ENCODE measurements at places on chromosomes 16 and 17.

- no peak for DNase-seq
These were observed 3.2 kb upstream of the ZNF688 start for GRCh38 chr16:30574678-30575077.

GRCh38 chr16:86854058-86854621 is 275.8 kb downstream of the FOXL1 start:
- DNase-seq, result peak; percentile 83

- DNase-seq, result no peak
These were observed 62.9 kb upstream of the ATF7IP2 start for GRCh38 chr16:10322723-10323527.

DNA sequence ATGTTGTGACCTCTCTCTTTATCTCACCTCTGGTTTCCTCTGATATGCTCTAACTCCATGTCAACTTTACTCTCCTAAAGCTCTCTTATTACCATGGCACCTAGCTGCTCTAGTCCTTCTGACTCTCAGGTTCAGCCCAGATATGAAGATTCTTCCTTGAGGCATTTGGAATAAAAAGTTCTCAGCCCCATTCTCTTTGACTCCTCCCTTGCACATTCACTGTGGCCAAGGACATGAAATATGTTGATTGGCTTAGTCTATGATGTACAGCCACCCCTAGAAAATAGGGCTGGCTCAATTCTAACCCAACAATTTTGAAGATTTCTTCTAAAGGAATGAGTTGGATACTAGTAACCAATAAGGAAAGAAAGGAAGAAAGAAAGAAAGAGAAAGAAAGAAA is 20.8 kb upstream of the GAS7 start:
- no peak for DNase-seq

GRCh38 chr17:51527225-51527982 is 267.1 kb downstream of the UTP18 start:
- DNase-seq, result no peak

DNA sequence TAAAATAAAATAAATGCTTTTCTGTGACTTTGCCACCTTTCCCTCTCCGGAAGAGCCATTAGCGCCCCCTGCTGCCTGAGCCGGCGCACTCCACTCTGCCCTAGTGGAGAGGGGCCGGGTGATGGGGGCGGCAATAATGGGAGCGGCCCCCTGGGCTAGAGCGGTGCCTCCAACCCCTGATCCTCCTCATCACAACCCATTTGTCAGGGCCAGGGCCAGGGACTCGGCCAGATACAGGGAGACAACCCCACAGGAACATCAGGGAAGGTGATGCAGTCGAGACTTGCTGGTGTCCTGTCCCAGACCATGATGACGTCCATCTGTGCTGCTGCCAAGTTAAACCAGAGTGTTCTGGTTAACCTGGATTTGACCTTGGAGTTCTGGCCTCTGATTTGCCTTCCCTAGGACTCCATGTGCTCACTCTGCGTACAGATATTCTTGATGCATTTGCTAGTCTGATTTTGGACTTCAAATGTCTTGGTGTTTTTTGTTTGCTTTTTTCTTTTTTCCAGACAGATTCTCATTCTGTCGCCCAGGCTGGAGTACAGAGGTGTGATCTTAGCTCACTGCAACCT is 46.1 kb upstream of the BPTF start:
- peak; percentile 19 for DNase-seq

DNA sequence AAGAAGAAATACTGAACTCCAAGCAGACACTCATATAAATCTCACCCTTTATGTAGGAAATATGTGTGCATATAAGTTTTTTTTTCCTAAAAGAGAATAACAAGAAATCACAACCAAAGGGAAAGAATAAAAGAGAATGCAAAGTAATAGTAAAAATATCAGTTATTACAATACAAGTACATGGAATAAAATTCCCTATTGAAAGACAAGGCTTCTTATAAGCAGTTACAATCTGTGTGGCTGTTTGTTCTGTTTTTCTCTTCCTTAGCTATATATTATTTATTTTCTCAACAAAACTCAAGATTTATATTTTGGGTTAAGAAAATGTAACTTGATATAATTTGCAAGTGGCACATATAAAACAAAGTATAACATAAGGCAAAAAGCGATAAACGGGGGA is 41.7 kb downstream of the SLC5A11 start:
- no peak for DNase-seq

GRCh38 chr16:2007081-2007836 is 2.4 kb downstream of the ZNF598 start:
- no peak for DNase-seq

DNA sequence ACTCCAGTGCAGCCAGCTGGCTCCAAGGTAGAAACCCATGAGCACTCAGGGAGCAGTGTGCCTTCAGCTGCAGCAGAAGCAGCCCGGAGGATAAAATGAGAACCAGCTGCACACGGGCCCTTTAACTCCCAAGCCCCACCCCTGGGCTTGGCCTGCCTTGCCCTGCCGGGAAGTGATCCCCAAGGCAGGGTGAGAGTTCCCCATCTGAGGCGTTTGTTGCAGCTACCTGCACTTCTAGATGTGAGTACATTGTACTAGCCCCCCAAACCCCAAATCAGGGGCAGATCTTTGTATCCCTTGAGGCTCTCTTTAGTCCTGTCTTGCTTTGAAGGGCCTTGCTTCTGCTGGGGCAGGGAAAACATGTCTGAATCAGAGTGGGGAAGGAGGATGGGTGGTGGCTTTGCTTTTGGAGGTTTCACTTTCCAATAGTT is at the start of gene MVP:
Gene MVP, plus strand, starts transcription at position 192 of the 431 bp plus-strand sequence. CDS start 10,088 bp downstream, outside the sequence.
- peak; percentile 56 for DNase-seq

DNA sequence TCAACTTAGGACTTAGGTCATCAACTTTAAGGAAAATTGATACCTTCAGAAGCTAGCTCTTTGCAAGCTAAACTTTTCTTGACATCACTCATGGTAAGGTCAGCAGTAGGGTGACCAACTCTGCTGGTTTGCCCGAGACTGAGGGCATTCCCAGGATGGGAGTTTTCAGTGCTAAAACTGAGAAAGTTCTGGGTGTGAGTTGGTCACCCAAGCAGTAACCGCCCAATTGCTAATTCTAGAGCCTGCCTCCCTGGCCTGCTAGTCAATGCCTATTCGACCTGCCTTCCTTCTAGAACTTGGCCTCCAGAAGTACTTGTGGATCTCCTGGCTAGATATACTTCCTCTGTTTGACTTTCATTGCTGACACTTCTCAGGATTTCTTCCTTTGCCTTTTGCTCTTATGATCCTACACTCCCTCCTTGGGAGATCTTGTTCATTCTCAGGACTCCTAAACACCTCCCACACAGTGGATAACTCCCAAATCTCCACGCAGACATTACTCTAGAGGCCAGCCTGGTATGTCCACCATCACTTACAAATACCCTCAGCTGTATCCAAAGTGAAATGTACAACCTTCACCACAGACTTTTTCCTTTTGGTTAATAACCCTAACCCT is 10.5 kb upstream of the MYO18A start:
- DNase-seq, result no peak

DNA sequence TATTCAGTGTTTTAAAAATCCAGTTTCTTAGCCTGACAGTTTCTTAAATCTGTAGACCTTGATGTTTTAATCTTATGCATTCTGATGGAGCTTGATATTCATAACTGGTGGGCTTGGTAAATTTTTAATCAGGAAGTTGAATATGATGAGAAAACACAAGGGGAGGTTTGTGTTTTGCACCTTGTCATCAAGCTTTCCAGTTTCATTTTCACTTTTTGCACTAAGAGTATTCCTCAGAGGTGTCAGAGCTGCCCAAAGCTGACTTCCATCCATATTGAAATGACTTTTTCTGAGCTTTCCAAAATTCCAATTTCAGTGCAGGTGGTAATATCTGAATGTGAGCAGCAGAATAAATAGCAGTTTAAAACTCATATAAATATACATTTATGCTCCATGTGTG is 555.0 kb upstream of the RBFOX1 start:
- no peak for DNase-seq

DNA sequence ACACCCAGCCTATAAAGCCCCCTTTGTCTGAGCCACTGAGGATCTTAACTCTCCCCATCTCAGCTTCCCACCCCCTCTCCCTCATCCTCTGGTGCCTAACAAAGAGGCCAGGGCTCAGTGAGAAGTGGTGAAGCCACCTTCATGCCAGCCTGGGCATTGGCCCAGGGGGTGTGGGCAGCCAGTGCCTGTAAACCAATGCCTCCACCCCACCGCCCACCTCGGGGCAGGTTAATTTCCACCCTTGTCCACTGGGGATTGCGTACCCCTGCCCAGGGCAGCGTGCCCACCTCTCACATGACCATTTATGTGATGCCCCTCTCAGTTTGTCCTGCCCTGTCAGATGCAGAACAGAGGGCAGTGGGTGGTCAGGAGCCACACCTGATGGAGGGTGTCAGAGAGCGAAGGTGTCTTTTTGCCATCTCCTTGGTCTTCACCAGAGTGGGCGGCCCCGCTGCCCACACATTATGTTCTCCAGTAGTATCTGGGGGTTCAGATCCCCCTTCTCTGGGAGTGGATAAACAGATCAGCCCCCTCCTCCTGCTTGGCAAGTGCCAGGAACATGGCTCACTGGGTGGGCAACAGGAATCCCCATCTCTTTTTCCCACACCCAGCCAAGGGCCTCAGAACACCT is 10.1 kb upstream of the ARHGAP23 start:
- no peak for DNase-seq

GRCh38 chr16:81492311-81492761 is 47.7 kb downstream of the CMIP start:
- DNase-seq, result no peak

DNA sequence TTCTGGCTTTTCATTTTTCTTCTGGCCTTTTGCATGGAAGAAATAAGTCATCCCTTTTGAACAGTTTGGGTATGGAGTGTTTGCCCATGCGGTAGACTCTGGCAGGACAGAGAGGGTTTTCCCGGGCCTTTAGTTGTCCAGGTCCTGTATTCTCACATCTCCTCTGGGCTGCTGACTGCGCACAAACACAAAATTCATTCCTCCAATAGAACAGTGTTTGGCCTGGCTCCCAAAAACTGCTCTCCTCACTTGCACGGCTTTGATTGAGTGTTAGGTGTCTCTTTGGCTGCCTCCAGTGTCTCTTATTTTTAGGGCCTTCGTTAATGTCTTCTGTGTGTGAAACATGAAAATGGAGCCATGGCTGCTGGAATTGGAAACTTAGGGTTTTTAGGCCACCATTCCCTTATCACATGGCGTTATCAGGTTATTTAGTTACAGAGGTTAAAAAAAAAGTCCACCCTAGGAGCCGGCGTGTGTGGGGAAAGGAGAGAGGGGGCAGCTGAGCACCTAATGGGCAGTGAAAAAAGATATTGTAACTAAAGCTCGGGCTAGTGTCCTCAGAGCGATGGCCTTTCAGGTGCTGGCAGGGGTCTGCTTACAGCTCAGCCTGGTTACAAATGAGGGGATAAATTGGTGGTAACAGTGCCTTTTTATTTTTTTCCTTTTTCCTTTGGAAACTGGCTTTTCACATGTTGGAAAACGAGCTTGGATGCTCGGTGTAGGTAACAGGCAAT is 47.3 kb downstream of the PRKCA start:
- no peak for DNase-seq

DNA sequence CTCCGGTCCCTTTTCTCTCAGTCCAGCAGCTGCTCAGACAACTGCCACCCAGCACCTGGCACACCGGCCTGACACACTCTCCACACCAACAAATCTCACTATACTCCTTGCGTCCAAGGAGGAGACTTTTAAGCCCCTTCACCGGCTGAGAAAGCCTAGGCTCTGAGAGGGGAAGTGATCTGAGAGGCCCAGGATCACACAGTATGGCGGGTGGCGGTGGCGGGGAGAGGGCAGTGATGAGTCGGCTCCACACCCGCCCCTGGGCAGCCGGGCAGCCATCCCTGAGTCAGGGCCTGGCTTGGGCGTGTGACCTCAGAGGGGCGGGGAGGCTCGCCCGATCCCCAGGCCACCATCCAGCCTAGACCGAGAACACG is 569 bp downstream of the FLII start:
- no peak for DNase-seq

GRCh38 chr17:21378553-21378952 is 2.4 kb downstream of the KCNJ12 start:
- DNase-seq, result no peak

DNA sequence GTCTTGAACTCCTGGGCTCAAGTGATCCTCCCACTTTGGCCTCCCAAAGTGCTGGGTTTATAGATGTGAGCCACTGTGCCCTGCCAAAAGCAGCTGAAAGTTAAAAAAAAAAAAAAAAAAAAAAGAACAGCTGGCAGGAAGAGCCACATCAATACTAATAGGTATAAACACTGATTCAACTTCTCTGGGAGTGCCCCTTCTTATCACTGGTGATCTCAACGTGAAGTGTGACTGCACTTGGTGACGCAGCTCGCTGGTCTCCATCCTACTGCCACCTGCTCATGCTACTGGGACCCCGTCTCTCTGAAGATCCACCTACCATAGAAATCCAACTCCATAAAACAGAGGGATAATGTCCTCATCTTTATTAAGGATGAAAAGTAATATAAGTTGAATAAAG is 40.8 kb downstream of the RNF157 start:
- DNase-seq, result no peak

- no peak for DNase-seq
These were observed 2.0 kb downstream of the WSCD1 start for GRCh38 chr17:6072157-6072556.

- DNase-seq, result no peak
These were observed 9.0 kb downstream of the MOSMO start for GRCh38 chr16:22016927-22017326.

DNA sequence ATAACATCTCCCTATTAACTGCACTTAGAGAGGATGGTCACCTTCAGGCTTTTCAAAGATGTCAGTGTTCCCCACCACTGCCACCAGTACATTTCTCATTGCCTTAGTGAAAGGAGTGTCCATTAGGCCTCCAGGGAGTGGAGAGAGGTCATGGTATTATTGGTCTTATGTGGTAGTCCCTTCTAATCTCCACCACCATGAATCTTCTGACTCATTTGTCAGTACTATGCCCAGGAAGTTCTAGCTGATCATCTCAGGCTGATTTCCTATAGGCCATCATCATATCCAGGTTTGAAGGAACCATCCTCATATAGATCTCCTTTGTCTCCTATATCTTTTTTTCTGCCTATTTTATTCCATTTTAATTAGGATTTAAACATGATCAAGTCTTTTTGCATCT is 221.5 kb downstream of the CYB561 start:
- no peak for DNase-seq

DNA sequence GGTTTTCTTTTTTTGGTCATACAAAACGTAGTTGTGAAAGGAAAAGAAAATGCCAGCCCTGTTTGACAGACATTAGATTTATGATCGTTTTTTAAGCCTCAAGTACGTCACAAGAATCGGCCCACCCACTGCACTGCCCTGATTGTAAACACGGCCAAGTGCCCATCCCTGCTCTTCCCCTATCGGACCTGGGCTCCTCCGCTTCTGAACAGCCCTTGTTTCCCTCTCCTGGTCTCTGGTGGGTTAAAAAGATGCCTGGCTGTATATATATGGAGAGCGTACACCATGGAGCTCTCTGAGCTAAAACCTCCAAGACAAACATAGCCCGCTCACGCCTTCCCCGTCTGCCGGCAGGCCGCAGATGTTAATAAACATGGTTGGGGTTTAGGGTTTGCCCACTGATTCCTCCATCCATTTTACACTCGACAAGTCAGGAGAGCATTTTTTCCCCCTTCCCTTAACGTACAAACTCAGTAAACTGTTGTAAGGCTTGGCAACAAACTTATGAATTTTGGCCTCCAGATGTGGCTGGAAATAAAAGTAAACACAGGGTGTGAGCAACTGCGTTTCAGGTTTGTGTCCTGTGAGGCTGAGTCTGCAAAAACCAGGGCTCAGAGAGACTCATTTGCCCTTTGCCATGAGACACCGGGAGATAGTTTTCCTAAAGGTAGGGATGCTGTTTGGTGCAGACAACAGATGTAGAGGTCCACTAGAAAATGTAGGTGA is 325.9 kb downstream of the SOX9 start:
- no peak for DNase-seq

Measured in skin of body (tissue), 3 donors.